Fibroblast of skin of abdomen (primary cell): ENCODE measurements at places on chromosomes 2 and 18.

- DNase-seq = peak; percentile 67
These were observed 11.4 kb downstream of the SNED1 start for GRCh38 chr2:241009601-241010530.

DNA sequence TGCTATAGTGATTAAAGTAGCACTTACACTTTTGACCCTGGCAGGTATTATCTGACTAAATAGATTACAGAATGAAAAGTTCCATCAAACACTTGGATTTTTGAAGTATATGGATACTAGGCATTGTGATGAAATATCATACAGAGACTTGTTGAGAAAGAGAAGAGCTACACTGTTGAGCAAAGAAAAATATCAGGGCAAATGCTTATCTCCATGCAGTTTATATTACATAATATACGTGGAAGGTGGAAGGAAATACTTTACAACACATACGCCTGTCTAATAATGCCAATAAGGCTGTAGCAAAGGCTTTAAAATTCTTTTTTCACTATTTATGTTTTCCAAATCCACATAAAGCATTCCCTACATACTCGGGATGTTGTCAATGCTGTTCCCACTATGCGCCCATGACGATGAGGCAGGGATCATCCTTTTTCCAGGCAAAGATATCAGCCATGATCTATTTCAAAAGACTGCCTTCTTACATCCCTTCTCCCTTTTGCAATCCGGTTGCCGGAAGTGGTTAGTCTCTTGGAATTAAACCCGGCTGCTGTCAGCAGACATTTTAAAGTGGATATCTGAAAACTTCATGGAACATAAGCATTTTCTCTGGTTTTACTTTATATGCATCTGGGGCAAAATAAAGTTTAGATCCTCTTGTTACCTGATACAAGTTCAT, 92.6 kb upstream of the ITGA4 start:
- DNase-seq = peak; percentile 78

DNA sequence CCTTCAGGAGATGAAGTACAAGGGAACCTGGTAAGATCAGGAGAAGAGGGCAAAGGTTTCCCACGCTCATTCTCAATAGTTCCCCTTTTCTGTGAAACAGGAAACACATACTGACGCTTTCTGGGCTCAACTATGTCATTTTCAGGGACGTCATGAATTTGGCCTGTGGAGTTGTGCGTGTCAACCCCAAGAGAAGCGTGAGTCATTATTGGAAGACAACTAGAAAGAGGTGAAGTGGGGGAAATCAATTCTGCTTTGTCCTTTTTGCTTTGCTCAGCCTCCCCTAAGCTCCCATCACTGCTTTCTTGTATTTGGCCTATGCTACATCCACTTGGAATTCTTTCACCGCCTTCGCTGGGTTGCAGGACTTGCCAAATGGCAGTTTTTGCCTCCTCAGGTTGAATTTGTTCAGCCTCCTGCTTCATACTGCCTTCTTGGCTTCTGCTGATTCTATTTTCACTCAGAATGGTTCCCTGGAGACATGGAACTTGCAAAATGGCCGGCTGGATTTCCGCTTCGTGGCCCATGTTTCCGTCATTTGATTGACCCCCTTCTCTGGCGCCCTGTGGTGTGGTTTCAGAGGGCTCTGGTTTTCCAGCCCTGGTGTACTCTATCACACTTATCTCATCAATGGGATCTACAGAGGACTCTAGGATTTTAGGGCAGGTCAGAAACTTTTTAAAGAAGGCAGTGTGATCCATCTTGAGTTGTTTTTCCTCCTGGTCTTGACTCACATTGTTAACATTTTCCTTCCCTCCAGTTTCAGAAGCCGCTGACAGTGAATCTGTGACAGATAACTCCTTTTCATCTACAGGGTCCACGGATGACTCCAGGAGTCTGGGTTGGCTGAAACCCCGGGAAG, 93.3 kb downstream of the ALPK2 start:
- no peak for DNase-seq

DNA sequence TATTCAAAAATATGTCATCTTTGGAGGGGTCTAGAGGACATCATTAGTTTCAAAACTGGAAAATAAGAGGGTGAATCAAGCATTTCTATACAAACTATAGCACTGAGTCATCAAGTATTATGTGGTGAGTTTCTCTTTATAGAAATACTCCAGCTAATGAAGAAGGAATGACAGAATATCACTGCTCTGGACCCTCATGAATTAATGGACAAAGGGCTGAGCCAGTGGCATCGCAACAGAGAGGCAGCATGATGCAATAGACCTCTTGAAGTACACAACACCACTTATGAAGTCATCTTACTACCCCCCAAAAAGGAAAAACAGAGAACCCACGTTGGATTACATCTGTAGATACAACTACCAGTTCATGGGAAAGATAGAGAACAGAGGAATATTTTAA, 27.4 kb upstream of the EIF2AK3 start:
- peak; percentile 81 for DNase-seq

DNA sequence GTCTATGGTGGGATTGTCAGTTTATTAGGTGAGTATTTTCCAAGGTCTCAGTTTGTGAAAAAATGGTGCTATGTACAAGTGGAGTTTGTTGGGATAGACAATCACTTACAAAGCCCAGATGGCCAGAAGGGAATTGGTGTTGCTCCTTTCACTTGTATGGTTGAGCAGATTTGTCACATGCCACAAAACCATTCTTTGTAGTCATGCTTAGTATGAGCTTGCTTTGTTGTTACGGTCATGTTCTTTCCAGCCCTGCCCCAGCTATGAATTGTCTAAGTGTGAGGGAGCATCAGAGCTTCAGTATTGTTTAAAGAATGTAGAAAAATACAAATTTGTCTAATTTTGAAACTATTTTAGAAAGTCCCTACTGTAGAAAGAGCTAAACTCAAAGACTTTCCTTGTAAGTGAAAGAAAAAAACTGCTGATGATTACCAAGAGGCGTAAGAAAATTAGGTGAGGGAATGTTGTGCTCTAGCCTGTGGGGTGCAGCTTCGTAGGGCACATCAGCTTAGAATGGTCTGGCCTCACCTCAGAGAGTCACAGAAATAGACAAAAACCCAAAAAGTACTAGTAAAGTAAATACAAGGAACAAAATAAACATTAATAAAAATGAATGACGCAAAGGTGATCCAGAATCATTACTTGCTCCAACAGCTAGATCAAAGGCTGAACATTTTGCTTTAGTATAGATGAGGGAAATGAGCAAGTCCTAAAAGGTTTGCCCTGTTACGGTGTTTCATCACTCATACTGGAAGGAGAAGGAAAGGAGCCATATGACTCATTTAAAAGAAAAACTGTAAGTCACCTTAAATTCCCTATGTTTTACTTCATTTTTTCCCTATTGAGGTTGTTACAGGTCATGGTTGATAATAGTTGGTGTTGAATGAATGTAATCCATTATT, 9.2 kb downstream of the TGIF1 start:
- peak; percentile 53 for DNase-seq

GRCh38 chr2:217948897-217949296, 53.9 kb downstream of the TNS1 start:
- DNase-seq = no peak

DNA sequence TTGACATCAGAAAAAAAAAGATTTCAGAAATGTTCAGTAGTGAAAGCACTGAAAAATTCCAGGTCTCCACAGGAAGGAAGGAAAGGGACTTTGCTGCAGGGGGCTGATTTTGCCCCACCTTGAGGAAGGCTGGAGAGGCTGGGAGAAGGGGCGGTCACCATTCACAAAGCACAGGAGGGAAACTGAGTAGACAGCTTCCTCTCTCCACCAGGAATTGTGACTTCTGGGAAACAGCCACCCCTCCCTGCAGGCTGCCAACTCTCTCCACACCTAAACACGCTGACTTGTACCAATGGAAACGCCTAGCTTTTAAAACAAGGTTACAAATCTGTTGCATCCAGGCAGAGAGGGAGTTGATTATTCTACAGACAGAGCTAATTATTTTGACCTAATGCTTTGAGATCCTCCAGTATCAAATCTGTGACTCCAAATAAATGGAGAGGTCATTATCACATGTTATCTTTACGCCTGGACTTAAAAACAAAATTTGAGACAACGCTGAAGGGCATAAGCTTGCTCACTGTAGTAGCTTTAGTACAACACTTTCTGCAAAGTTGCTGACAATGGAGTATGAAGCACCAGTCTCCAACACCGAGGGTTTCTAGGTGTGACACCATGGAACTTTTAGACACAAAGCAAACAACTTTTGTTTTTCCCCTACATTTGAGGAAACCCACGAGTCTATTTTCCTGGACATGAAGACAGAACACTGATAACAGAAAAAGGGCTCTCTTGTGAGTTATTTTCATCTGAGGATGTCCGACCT, 42.7 kb downstream of the EPHA4 start:
- no peak for DNase-seq

DNA sequence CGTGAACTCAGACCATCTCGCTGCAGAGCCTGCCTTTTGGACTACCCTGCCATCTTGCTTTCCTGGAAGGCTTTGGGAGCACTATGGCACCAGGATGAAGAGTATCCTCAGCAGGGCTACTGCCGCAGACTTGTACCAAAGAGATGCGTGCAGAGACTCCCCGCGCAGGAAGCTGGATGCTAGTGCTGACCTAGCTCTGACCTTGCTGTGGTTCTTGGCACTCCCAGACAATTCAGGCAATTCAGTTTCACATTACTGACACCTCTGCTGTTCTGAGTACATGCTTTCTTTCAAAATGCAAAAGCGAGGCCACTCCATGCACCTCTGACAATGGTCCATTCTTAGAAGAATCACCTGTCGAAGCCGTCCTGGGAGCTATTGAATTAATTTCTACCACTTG, 251.5 kb upstream of the MEX3C start:
- no peak for DNase-seq

DNA sequence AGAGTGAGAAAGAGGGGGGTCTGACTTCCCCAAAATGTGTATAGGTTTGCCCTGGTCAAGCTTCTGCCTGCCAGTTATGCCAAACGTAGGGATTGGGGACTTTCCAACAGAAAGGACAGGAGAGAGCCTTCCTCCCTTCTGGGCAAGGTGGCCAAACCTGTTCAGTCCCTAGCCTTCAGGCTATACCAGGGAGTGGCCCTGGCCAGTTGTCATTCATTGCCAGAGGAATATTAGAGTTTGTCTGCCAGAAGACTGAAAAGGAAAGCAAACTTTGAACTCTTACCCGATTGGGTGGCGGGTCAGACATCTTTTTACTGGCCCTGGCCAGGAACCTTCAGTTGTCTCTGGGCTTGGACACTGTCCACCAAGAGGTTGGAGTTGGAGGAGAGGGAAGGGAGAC, 22.1 kb downstream of the RAB3GAP1 start:
- no peak for DNase-seq

DNA sequence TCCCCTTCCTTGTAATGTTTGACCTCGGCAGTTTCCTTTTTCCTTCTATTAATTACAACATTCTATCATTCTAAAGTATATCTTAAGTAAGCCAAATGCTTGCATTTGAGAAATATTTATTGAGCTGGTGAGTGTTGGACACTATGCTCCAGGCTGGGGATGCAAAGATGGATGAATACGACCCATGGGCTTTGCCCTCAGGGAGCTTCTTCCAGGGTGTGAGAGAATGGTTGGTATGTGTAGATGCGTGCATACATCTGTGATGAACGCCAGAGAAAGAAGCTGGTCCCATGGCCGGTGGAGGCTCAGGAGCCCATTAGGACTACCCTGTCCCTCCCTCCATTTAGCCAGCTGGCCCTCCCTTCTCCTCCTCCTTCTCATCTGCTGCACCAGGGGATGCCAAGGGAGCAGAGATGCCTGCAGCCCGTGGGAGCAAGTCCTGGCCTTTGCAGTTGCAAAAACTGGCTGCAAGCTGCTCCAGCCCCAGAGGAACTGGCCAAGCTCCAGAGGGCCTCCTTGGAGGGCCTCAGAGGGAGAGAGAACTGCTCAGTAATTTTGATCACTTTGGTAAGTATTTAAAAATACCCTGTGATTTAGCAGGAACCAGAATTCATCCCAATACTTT, 65.7 kb upstream of the FOSL2 start:
- peak; percentile 40 for DNase-seq

DNA sequence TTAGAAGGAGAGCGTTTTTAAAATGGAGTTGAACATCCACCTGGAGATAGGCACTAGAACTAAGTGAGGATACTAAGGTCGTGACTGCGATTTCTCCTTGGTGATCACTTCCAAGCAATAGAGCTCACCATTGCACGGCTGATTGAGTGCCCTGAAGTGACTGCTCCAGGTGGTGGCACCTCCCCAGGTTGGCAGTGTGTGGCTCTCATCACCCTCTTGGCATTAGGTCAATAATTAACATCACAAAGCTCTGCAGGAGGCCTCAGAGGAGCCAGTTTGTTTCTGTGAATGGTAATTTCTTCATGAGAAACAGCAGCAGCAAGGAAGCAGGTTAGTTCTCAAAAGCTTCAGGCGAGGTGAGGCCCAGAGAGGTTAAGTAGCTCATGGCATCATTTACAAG, 259.6 kb downstream of the CLIP4 start:
- DNase-seq = no peak

DNA sequence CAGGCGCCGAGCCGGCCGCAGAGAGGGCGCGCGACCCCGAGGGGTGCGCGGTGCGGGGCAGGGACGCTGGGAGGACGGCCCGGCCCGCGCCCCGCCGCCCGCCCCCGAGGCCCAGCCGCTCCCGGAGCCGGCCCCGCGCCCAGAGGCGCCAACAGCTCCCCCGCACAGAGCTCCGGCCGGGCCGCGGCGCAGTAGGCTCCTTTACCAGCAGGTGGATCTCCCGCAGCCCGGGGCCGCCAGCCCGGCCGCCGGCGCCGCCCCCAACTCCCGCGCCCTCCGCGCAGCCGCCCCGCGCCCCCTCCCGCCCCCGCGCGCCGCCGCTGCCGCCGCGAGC, 258 bp downstream of the MGAT4A start:
- no peak for DNase-seq

- no peak for DNase-seq
These were observed 71.3 kb upstream of the TCF7L1 start for GRCh38 chr2:85061896-85062295.

DNA sequence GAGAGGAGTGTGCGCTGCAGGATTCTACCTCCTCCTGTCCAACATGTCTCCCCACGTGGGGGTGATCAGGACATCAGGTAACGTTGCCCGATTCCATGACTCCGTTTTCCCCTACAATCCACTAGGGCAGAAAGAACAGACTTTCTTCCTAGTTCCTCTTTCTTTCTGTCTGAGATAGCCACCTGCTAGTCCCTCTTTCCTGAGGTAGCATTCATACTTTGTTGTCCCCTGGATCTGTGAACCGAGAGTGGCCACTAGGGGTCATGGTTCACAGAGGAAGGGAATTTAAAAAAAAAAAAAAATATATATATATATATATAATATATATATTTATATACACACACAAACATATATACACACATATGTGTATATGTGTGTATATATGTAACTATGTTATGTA, 210.0 kb upstream of the ZNF521 start:
- peak; percentile 23 for DNase-seq

- peak; percentile 1 for DNase-seq
These were observed 373.6 kb downstream of the CDH7 start for GRCh38 chr18:66124394-66124793.

DNA sequence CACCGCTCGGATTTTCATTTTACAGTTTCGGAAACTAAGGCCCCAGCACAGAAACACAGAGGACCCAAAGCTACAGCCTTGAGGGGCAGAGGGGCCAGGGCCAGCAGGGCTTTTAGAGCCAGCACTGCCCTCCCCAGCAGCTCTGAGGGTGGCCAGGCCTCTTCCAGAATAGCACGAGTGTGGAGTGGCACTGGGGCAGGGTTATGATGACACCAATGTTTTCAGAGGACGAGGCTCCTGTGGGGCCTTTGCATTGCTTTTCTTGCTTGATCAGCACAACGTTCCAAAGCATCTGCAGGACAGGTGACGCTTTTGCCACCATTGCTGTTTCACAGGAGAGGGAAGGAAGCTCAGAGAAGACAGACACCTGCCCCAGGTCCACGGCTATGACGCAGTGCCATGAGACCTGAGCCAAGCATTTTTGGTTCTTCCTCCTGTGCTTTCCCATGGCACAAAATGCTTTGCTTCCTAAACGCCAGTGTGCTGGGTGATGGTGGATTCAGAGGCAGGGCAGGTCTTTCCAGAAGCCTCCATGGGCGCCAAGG, 126.9 kb downstream of the MBP start:
- DNase-seq = no peak
